ENCODE measurements at places on chromosomes 6 and 20.

DNA sequence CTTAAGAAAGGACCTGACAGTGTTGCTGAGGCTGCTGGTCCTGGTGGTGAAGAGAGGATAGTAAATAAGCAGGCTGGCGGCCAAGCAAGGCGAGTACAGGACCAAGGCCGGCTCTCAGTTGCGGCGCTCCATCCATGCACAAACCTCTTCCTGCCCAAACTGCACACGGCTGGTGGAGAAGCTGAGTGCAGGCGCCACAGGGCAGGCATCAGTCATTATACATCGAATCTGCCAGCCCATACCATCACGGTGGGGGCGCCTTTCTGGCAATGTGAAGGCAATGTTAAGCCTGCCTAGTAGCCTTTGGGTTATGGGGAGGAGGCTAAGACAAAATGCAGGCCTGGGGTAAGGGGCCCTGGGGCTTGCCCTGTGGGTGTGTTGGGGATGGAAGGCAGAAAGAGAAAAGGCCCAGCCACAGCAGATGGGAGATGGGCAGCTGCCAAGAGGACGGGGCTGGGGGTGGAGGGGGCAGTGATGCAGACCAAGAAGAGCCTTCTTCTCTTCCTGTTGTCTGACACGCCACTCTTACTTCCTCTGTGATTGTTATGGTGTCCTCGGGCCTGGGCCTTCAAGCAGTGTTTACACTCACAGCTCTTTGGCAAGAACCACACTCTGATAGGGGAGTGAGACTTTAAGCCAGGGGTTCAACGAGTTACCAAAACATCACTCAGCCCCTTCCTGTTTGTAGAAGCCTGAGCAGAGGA lies 20.3 kb upstream of the KCNK16 start:
- no peak for DNase-seq

GRCh38 chr20:24993337-24994185 lies 1.0 kb upstream of the APMAP start:
- DNase-seq = no peak

GRCh38 chr6:154882107-154882506 lies 113.0 kb upstream of the TIAM2 start:
- no peak for DNase-seq

DNA sequence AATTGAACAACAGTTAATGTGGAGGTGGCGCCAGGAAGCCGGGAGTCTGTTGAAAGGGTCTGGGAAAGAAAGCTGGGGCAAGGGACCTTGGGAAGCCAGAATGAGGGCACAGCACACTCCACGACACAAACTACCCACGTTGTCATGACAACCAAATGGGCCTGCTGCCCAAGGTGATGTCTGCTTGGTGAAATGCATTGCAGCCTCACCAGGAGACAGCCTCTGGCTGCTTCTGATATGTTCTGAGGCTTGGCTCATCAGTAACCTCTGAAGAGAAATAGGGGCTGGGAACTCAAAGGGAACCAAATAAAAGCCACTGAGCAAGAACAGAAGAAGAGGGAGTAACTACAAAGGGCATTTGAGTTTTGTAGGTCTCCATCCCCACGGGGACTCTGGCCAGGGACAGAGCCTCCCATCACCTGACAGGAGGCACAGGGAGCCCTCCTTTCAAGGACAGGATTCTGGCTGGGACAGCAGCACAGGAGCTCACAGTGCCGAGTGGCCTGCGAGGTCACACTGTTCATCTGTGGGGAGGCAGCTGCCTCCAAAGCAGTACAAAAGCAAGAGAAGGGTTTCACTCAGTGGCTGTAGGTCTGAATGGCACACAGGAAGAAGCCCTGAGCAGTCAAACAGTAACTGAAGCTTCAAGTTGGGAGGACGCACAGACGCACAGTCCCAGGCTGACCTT lies 44.6 kb upstream of the KCNK16 start:
- DNase-seq = no peak

DNA sequence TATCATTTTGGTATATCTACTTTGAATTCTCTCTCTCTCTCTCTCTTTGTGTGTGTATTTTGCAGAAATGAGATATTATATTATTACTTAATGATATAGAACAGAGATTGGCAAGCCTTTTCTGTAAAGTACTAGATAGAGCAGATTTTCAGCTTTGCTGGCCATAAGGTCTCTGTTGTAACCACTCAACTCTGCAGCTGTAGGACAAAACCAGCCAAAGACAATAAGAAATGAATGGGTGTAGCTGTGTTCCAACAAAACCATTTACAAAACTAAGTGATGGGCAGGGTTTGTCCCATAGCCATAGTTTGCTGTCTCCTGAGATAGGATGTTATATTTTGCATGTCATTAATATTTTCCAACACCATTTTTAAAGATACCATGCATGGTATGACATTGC lies 91.2 kb upstream of the TSHZ2 start:
- DNase-seq = no peak

GRCh38 chr6:29510746-29511300 lies 23.1 kb upstream of the MAS1L start:
- DNase-seq = no peak

DNA sequence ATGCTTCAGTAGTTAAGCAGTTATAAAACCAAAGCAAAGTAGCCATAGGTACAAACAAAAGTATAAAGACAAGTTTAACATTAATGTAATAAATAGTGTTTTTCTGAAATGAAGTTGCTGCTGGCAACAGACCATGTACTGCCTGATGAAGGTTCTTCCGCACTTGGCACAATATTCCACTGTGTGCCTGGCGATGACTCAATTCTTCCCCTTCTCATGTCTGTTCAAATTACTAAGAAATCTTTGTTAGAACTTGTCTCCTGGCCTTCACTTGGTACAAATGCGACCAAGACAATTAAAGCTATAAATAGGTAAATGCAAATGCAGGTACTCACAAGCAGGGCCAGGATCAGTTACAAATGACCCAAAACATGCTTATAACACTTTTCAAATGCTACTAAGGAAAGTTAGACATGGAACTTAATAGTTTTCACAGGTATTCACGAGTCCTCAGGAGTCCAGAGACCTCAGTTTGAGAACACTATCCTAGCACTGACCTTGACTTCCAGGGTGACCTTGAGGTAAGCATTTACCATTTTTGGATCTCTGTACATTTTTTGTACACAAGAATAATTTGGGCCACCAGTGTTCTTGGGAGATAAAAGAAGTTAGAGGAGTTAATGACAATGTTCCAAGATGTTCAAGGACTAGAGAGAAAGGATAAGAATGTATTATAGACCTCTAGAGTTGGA lies 8.1 kb upstream of the DDR1 start:
- DNase-seq = no peak

DNA sequence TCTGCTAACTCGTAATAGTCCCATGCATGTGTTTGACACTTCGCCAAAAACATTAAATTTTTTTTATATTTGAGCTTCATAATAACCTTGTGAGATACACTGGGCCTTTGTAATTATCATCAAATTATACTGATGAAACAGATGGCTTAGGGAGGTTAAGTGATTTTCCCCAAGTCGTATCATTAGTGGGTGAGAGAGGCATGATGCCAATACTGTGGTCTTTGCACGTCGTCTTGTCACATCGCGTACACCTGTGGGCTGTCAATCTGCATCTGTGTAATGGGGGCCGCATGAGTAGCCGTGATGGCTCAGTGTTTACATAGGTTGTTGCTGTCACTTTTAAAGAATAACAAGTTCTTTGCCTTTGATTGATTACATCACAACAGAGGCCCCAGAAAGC lies 1.7 kb downstream of the PRL start:
- no peak for DNase-seq
